T-cell (primary cell): ENCODE measurements at places on chromosomes 6 and 20. TPM values are rescaled to one million over a fixed set of nuclear protein-coding genes. Genes with fewer than 3 reads are reported as not detected.

DNA sequence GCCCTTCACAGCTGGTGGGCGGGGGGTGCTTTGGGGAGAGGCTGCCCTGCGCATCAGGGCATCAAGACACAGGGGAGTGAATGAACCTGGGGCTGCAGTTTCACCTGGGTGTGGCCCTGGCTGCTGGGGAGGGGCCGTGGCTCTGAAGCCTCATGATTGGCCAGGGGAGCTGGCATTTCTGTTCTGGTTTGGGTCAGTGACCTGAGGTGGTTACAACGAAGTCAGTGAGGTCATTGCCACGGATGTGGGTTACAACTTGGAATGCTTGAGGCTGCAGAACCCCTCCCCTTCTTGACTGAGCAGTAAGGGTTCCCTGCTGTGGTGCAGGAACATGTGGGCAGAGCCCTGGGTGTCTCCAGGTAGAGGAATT is 3.0 kb downstream of the TCEA2 start:
- DNase-seq, result peak; percentile 51

DNA sequence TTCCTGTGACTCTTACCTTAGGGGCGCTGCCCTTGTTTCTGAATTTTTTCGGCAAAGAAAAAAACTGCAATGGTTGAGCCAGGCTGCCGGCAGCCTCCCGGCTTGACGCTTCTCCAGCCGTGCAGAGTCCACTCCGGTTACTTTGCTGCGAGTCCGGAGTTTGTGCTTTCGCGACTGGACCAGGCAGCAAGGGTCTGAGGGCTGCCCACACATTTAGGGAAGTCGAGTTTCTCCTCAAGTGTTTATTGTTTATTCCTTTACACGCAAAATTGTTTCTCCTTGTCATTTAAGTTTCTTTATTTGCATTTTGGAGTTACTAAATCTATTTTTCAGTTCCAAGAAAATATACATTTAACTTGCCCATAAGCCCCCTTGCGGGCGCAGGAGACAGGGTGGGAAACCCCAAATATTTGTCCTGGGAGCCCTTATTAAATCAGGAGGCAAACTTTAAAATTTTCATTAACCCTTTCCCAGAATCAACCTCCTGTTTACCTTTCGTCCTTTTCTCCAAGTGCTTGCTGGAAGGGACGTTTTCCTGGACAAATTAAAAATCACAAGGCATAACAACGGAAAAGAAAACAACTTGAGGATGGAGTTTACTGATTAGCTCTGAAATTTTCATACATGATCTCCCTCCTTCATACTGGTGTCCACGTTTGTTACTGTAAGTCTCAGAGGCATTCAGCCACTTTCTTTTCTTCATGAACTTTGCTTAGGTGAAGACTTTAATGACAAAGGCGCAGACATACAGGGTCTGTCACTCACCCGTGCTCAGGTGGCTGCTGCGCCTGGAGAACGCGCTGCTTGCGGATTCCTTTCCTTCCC is 1.7 kb upstream of the PDE10A start:
- no peak for DNase-seq

GRCh38 chr6:112591329-112591728 is 244.2 kb downstream of the RFPL4B start:
- no peak for DNase-seq

Gene SPEF1
- not detected for total RNA-seq

DNA sequence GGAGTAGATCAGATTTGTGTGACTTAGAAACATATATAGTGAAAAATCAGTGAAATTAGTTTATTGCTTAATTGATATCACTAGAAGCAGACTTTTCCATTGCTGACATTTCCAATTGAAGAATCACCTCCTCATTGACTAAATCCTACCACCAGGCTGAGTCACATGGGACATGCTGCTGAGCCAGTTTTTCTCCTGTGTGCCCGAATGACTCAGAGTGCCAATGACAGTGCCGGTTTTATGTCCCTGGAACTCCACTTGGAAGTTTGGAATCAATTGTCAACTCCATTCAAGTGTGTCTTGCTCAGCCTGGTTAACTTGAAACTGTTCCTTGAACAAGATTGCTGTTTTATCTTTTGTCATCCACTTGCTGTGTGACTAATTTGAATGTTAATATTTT is 316.1 kb upstream of the PRDM1 start:
- no peak for DNase-seq

GRCh38 chr6:78570044-78570443 is 297.3 kb upstream of the IRAK1BP1 start:
- DNase-seq, result no peak

GRCh38 chr6:25387911-25388310 is 108.7 kb downstream of the CARMIL1 start:
- DNase-seq, result no peak

Gene E2F1
- total RNA-seq, result 4.6 TPM

Gene KHDRBS2
- total RNA-seq, result 0.49 TPM

Gene FAM83B
- total RNA-seq, result not detected

Gene LAMA2
- 0.47 TPM for total RNA-seq

GRCh38 chr6:91442342-91442741 is 855.5 kb upstream of the MAP3K7 start:
- DNase-seq, result no peak

GRCh38 chr20:62814060-62814708 is 2.7 kb upstream of the COL9A3 start:
- no peak for DNase-seq

GRCh38 chr6:100751590-100751989 is 129.5 kb downstream of the ASCC3 start:
- no peak for DNase-seq

- DNase-seq, result no peak
Measured at GRCh38 chr6:22099231-22099630, 197.6 kb downstream of the PRL start.

Gene RMND1
- 10.1 TPM for total RNA-seq

DNA sequence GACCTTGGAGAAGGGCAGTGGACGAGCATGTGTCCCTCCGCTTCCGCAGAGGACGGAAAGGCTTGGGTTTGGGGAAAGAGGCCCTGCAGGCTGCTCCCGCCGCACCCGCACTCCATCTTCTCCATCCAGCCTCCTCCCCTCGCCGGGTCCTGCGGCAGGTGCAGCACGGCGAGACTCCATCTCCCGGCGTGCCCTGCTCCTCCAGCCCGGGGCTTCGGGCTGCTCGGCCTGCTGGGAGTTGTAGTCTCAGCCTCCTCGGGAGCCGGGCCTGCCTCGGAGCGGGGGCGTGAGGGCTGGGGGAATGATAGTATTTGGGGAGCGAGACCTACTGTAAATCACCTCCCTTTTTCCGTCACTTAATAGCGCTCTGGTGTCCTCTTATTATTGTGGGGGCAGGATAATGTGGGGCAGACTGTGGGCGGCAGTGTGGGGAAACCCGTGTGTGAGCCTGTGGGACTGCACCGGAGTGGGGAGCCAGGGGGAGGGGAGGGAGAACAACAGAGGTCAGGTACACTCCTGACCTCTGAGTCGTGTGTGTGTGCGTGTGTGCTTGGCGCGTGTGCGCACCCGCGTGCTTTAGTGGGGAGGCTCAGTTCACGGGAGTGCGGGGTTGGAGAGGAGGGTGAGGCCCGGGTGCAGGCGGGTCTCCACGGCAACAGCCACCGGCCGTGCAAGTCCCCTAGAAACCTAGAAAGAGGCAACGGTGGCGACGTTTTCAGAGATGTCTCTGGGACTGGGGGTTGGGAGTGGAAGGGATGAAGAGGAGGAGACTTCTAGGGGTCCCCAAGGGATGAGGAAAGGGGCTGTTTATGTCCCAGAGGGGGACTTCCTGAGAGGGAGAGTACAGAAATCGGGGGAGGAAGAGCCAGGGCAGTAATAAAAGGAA is 4.1 kb downstream of the TTBK1 start:
- DNase-seq, result peak; percentile 81

DNA sequence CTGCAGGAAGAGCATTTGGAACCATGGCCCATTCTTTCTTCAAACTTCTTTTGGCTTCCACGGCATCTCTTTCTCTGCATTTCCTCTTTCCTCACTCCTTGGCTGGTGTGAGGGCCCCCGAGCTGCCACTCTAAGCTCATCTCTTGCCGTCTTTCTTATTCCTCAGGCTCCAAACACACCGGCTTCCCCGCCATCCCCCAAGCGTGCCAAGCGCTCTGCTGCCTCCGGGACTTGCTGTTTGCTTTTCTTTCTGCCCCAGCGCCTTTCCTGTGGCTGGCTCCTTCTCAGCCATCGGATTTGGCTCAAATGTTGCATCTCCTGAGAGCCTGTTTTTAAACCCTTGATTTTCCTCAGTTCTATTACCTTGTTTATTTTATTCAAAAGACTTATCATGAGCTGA is 172.7 kb downstream of the PACRG start:
- DNase-seq, result no peak

Gene PACRG
- total RNA-seq, result 1.4 TPM

GRCh38 chr20:58760856-58761255 is 68.3 kb downstream of the NPEPL1 start:
- DNase-seq, result no peak

Gene TCF21
- total RNA-seq, result 0.12 TPM

GRCh38 chr6:82570083-82570482 is 206.5 kb downstream of the TPBG start:
- DNase-seq, result no peak

DNA sequence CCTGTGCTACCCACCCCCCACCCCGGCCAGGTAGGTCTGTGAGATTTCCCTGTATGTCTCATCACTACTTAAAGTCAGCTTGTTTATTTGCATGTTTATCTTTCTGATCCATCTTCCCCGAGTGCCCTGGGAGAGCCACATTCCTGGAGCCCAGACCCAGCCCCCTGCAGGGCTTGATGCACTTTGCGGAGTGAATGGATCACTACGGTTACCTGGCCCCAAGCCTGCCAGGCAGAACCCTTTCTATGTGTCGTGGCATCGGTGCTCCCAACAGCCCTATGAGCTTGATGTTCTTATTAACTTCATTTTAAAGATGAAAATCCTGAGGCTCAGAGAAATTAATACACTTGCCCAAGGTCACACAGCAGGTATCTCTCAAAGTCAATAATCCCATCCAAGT is 13.6 kb upstream of the SLCO4A1 start:
- DNase-seq, result no peak

GRCh38 chr6:170022291-170022722 is 268.6 kb downstream of the DLL1 start:
- no peak for DNase-seq

- peak; percentile 42 for DNase-seq
Measured at GRCh38 chr6:158232316-158233213, 64.4 kb downstream of the GTF2H5 start.

- DNase-seq, result no peak
Measured at GRCh38 chr20:9740486-9740885, 98.4 kb downstream of the PAK5 start.

GRCh38 chr6:99613705-99614429 is 7.2 kb downstream of the PRDM13 start:
- DNase-seq, result no peak

Gene NOX3
- not detected for total RNA-seq

GRCh38 chr20:37305079-37305478 is 15.6 kb downstream of the MANBAL start:
- no peak for DNase-seq

Gene SLC17A2
- total RNA-seq, result not detected

DNA sequence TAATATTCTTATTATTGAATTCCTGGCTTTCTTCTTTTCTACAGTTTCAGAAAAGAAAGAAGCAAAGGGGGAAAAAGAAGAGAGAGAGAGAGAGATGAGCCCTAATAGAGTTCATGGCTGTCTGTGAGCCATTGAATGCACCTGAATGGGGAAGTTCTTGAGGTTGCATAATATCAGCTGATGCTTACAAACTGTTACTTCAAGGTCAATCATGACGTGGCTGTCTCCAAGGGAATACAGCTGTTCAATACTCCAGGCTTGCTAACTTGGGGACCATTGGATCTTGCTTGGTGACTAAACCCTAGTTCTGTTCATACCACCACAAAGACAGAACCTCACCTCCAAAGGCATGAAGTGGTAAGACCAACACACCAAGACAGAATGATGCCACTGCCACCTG is 180.4 kb downstream of the ADGRG6 start:
- no peak for DNase-seq

GRCh38 chr6:63574554-63574900 is 2.2 kb downstream of the LOC128125822 start:
- DNase-seq, result no peak

Gene CTCFL
- 0.15 TPM for total RNA-seq

DNA sequence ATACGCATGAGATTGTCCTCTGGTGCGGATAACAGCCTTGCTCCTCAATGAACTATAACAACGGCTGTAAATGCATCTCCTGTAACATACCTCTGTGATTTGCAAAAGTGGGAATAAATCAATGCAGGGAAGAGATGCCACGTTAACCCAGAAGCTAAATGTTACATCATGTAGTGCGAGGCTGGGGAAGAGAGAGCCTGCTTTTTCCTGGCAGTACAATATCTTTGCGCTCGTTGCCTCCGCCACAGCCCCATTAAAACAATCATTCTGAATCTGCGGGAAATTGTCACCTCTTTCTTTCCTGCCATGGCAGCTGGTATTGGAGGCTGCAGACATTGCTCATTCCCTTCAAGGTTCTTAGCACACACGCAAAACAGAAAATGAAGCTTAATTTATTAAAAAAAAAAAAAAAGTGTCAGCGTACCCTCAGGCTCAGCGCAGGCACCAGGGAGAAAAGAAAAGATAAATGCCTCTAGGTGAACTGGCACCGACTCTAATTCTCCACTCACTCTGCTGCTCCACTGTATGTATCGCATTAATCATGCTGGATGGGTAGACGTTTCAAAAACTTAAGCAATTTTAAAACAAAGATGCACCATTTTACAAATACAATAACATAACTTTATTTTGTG is 70.2 kb upstream of the TFB1M start:
- DNase-seq, result no peak

Gene ZBTB46
- 0.28 TPM for total RNA-seq

DNA sequence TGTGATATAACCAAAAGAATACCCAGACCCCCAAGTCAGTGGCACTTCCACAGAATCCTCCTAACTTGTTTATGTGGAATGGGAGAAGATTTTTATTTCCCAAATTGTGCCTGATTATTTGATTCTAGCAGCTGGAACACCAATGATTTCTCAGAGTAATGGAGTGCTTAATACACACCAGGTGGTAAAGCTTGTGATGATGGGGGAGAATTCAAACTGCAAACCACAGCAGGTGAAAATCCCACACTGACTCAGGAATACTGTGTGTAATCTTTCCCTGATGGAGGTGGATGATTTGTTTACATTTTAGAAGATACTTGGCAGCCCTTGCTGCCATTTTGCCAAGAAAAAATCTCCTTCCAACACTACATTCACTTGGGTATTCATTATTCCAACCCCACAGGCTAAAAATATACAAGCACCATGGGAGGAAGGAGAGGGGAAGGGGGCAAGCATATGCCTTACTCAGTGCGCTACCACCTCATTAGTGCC is 212.7 kb upstream of the PLN start:
- no peak for DNase-seq

GRCh38 chr6:117557951-117558350 is 44.4 kb downstream of the GOPC start:
- no peak for DNase-seq
